ENCODE measurements at places on chromosomes 4 and X.

DNA sequence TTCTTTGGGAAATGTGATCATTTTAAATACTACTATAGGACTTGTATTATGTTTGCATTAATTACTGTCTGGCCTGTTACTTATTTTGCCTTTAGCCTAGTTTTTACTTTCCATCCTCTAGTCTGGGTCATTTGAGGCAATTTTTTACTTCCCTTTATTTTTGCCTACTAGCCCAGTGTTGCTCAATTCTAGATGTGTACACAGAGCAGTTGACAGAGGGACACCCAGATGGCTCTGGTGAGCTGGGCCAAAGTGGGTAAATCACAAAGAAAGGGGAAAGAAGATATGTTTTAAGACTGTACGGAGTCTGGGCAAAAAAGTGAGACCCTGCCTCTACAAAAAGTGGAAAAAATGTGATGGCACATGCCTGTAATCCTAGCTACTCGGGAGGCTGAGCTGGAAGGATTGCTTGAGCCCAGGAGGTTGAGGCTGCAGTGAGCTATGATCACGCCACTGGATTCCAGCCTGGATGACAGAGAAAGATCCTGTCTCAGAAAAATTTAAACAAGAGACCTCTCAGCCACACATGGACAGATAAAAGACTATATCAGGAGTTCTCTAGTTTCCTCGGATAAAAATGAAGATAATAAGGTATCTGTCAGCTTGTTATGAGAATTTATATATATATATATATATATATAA is 35.7 kb downstream of the APOO start:
- DNase-seq: no peak

DNA sequence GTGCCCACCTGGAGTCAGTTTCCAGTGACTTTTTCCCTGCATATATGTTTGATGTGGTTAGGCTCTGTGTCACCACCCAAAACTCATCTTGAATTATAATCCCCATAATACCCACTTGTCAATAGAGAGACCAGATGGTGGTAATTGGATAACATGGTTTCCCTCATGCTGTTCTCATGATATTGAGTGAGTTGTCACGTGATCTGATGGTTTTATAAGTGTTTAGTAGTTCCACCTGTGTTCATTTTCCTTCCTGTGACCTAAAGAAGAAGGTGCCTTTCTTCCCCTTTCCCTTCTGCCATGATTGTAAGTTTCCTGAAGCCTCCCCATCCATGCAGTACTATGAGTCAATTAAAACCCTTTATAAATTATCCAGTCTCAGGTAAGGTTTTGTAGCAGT is 740.9 kb downstream of the ARAP2 start:
- no peak for DNase-seq

DNA sequence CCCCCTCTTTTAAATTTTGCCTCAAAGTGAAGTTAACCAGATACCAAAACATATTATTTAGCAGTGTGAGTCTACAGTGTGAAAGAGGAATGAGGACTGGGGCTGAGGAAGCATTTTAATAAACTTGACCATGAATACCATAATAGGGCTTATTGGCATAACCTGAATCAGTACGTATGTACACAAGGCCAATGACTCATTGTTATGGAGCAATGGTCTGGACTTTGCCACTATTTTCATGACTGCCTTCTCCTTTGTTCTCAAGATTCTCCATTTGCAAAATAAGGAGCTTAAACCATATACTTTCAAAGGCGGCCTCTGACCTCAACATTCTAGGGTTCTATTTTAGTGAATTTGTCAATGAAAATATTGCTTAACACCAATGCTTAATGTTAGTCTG is 102.8 kb upstream of the OR13H1 start:
- no peak for DNase-seq

DNA sequence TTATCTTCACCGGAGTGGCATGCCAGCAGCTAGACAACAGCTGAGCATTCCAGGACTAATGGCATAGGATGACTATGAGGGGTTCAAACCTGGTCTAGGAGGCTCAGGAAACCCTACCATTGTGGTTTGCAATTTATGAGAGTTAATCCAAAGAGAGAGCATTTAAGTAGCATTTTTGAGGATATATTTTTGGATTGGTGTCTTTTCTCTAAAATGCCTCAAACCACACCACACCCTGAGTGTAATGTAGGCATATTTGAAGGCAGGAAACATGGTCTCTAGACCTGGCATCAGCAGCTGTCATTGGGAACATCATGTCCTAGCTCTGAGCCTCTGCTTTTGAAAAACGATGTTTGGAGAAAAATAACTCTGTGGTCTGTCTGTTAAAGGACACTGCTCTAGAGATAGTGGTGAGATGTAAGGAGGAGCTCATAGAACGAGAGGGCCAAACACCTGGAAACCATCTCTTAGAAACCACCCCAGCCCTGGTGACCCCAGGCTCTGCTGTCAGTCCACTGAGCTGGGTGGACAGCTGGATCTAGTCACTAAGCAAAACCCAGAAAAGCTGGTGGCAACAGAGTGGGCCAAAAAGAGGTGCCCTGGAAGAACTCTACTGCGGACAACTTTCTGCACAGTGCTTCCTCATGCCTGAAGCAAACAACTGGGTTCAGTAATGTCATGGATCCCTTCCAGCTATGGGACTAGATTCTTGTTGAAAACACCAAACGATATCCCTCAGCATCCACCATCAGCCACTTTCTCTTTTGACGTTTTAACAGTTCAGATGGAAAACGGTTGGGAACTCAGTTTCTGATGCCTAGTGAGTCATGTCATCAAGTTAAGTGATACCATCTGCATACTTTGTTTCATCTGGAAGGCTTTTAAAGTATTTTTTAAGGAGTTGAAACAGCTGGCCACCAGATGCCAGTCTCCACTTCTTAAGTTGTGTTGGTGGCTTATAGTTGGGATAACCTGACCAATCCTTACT is 100.2 kb upstream of the C1QTNF7 start:
- DNase-seq: no peak

GRCh38 chrX:9557521-9557920 is 92.7 kb downstream of the TBL1X start:
- no peak for DNase-seq

GRCh38 chr4:159141193-159141592 is 38.3 kb downstream of the RAPGEF2 start:
- DNase-seq: no peak

DNA sequence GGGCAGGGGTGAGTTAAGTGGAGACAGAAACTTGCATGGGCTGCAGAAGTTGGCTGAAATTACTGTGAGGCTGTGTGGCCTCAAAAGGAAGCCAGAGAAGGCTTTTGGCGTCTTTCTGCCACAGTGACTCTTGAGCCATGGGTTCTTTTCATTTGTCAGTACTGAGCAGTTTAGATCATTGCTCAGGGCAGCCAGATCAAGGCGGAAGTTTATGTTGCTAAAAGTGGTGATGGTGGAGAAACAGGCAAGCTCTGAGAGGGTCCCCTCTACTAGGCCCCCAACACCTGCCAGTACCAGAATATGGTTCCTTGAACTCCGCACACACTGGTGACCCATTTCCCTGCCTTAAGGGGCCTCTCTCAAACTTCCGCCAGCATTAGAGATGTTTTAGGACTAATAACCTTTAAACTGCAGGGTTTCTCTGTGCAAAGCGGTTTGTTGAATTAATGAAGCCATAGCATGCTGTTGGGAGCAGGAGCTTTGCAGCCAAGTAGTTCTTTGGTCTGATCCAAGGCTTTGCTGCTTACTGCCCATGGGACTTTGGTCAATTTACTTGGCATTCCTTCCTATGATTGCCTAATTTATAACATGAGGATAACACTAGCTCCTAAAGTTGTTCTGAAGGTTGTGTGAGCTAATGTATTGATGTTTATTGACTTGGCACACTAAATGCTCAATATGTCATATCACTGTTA is 34.5 kb downstream of the RNF175 start:
- DNase-seq: no peak

DNA sequence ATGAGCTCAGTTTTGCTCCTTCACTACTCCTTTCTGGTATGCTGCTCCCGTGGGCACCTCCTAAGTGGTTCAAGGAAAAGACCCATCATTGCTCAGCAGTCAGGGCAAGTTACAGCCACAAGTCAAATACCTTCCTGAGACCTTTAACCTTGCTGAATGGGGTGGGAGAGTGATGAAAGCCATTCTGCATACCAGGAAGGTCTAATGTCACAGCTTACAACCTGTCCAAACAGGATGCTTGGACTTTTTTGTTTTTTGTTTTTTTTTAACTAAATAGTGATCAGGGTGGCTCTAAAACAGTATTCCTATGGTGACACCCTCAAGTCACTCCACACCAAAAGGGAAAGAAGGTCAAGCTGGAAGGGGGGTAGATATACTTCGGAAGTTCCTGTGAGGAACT is 93.1 kb downstream of the GPC3 start:
- DNase-seq: no peak

DNA sequence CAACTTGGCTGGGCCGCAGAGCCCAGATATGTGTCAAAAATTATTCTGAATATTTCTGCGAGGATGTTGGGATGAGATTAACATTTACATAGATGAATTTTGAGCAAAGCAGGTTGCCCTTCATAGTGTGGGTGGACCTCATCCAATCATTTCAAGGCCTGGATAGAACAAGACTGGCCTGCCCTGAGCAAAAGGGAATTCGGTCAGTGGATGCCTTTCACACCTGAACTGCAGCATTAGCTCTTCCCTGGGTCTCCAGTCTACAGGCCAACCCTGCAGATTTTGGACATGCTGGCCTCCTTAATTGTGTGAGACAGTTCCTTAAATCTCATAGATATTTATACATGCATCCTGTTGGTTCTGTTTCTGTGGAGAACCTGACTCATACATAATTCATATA is 32.4 kb upstream of the SLC10A4 start:
- no peak for DNase-seq

Data from stimulated activated CD4-positive, alpha-beta T cell treated with anti-CD3 and anti-CD28 coated beads, Interleukin-2, amount 100 ng/mL, for 48 hours (primary cell).